ENCODE measurements at places on chromosomes 7 and 10.

DNA sequence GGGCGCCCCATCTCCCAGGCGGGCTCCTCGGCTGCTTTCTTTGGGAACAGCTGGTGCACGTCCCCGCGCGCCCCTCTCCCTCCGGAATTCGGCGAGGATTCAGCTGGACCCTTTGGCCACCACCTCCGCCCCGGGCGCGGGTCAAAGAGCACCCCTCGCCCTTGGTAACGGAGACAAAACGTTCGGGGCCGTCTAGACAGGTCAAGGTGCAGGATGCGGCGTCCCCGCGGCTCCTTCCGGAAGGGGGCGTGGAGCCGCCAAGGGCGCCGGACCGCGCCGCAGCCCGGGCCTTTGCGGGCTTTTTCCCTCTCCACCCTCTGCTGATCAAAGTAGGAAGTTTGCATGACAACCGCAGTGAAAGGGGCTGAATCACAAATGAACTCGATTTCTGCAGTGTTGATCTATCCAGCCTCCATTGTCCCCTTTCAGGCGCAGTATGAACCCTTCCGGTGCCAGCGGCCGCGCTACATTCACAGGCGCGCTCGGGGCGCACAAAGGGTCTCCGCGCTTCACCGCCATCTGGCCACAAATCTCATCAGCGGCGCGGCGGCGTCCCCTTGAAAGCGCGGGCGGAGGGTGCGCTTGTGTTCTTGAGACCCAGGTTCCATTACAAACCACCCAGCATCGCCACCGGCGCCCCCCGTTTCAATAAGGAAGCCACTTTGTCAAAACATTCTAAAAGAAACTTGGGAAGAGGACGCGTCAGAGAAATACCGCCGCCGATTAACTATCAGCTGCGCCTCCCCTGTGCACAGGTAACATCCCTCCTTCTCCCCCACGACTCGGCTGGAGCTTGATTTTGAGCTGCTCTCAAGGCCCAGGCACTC, 36.4 kb downstream of the CNPY1 start:
- no peak for DNase-seq

- no peak for DNase-seq
Measured at GRCh38 chr10:130747356-130747755, 564.2 kb downstream of the TCERG1L start.

DNA sequence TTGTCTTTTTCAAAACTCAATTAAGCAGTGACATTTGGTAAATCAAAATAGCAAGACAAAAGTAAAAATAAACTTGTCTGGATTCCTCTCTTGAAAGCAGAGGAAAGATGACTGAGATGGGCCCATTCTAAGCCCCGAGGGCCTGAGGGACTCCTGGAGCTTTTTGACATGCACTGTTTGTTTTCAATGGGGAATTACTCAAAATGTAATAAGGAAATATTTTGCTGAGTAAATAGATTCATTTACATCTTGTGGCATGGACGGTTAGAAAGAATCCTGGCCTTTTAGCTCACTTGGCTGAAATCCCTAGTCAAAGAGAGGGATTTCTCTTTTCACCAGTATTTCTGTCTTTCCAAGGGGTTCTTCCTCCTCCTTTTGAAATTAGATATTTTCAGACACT, 108.0 kb downstream of the MKX start:
- DNase-seq = no peak

DNA sequence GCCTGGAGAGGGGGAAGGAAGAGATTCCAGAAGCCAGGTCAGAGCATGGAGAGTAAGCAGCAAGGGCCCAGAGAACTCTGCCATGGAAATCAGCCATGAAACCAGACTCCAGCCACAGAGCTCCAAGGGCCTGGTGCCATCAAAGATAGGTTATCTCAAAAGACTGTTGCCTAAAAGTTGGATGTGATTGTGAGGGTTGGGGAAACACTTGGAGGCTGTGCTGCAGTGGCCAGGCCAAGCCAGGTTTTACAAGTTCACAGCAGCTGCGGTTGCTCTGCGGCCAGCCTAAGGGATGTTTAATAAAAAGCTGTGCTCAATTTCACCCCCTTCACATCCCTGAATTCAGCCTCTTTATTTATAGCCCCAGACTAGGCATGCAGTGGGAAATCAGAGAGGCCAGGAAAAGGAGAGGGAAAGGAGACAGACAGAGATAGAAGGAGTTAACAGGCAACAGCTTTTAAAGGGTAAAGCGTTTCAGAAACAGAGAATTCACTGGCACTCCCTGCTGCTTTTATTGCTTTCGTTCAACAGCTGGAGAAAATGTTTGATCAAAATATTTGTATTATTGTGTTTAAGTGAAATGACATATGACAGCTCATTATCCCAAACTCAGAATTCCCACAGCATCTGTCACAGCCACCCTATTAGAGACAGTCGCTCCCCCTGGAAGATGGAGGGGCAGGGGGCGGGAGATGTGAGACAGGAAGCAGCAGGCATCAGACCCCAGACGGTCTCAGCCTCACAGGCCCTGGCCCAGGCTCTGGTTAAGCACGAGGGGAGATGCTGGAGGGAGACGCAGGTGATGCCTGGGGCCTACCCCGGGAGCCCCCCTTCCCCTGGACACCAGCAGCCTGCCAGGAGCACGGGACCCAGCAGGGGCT, 140.1 kb downstream of the GLI3 start:
- DNase-seq = no peak

GRCh38 chr10:127009366-127009765, 104.1 kb downstream of the DOCK1 start:
- DNase-seq = no peak

DNA sequence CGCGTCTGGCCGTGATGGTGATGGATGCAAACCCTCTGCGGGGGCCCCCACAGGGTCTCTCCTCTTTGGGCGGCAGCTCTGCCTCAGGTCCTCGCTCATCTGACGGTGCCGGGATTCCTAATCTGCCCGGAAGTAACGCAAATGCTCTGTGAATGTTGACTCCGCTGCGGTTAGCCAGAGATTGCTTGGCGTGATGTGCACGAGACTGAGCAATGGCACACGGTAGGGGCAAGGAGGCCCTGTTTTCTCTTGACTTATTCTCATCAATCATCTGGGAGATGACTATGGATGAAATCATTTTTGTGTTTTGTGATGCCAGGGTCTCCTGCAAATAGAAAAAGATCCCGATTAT, 116.5 kb upstream of the ADAM12 start:
- no peak for DNase-seq

DNA sequence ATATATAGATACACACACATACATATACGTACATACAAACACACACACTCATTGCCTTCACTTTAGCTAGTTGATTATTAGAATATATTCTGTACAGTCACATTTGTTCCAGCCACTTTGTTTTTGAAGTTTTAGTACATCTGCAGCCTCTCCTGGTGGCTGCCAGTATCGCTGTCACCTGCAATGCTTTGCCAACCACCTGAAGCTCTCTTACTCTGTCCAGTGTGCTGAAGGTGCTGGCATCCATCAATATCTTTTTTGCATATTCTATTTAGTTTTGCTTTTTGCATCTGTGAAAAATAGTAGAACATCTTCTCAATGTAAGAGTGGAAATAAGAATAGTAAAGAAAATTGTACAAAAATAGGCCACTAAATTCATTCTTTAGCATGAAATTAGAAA, 388.6 kb downstream of the EXOC4 start:
- no peak for DNase-seq

DNA sequence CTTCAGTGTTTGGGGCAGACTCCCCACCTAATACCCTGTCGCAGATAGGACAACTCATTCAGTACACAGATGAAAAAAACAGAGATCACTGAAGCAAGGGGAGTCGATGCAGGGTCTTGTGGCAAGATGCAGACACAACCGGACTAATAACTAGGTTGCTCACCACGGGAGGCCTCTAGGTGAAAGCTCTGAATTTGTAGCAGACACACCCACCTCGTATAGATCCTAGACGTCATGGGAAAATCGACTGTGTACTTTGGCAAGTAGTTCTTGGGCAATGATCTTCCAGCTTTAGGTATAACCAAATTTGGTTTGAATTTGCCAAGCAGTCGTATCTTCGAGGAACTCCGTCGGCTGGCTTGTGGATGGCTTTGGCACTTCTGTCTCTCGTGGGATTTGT, 88.1 kb downstream of the TCF7L2 start:
- no peak for DNase-seq

DNA sequence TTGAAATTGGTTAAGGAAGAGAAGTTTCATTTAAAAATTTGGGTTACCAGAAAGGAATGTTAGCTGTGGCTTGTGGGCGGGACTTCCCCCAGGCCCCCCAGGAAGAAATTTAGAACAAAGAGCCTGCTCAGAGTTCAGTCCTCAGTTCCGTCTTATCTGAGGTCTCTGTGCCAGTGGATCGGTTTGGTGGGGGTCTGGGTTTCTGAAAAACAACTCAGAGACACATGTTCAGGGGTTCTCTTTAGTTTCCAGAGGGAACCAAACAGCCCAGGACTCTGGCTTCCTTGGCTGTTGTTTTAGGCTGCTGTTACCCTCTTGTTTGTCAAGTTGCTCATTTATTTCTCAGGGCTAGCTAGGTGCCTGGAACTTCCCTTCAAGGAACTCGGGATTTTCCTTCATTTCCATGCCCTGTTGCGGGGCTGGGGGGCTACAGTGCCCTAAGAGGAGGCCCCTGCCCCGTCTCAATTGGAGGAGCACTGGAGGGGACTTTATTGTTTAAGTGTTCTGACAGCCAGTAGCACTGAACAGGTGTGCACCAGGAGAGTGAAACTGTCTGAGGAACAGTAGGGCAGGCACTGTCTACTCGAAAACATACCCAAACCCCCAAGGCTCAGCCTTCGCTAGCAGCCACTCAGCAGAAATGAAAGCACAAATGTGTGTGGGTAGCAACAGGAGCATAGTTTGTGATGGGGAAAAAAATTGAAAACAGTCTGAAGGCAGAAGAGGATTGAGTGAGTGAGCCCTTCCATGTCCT, 59.9 kb downstream of the ALOX5 start:
- DNase-seq = peak; percentile 27

- no peak for DNase-seq
Measured at GRCh38 chr7:22696541-22697228, 30.3 kb upstream of the IL6 start.

- no peak for DNase-seq
Measured at GRCh38 chr7:127872122-127872521, 159.1 kb downstream of the LRRC4 start.

All from CD4-positive, alpha-beta T cell treated with Interleukin-15 for 4 hours (primary cell).